Mesendoderm (in vitro differentiated cells): ENCODE measurements at places on chromosomes 3 and 15.
A peak's percentile ranks its signal among the peaks of the same experiment; 100 is the strongest.

GRCh38 chr3:184563561-184563925, 2.0 kb downstream of the EPHB3 start:
- peak; percentile 76 for DNase-seq

- DNase-seq, result no peak
Measured at GRCh38 chr3:4756855-4757574, 222.2 kb upstream of the BHLHE40 start.

DNA sequence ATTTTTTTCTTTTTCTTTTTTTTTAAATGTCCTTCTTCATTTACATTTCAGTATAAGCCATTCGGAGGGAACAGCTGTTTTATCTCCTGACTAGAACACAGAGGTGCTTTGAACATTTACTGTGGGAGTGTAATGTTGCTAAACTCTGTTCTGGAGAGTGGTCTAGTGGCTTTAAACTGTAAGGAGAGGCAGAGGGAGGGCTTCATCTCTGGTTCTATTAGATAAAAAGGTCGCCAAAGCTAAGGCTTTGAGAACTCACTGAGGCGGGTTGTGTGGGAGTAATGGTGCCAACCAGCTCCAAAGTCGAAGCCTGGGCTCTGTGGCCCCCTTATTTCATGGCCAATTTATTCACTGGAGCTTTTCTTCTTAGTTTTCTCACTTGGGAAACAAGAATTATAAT, 133.2 kb downstream of the ANXA2 start:
- no peak for DNase-seq

GRCh38 chr15:39315206-39315850, 265.6 kb upstream of the THBS1 start:
- no peak for DNase-seq

- DNase-seq, result no peak
Measured at GRCh38 chr3:168820810-168821415, 725.2 kb upstream of the GOLIM4 start.

DNA sequence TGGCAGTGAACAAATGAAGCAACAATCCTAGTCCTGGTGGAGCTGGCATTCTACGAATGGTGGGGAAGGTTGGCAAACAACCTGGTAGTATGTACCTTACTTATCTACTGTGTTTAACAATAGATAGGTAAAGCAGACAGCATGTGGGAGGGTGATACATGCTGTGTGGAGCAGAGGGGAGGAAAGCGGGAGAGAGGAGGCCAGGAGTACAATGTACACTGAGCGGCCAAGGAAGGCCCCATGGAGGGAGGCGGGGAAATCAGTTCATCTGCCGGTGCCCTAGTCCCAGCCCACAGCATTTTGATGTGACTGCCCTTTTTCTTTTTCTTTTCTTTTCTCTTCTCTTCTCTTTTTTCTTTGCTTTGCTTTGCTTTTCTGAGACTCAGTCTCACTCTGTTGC, 5.3 kb upstream of the RHCG start:
- DNase-seq, result no peak

GRCh38 chr3:124770336-124771082, 40.3 kb downstream of the UMPS start:
- no peak for DNase-seq
